Hepatocyte (in vitro differentiated cells): ENCODE measurements at places on chromosomes 7 and 10. TPM values are rescaled to one million over a fixed set of nuclear protein-coding genes. Genes with fewer than 3 reads are reported as not detected.

DNA sequence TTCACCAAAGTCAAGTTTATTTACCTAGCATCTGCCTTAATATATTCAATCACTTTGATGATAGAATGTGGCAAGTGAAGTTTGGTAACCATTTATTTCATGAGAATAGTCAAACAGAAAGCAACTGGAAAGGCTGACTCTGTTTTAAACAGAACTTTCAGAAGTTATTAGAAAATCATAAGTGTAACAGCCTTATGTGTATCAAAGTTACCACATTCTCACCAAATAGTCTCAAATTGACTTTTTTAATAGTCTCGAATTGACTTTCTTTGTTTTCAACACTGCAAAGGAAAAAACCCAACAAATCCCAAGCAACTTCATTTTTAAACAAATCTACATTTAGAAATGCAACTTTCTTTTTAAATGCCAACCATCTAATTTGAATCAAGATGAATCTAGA, 29.5 kb downstream of the NAMPT start:
- peaks cover 5% of the 10 kb centered on the region for H3K36me3 ChIP-seq
- no peak for DNase-seq
- H3K4me1 ChIP-seq = no peaks in the 10 kb centered on the region
- H3K4me3 ChIP-seq = no peak overlapping the region
- H3K27me3 ChIP-seq = no peaks in the 10 kb centered on the region

- peaks cover 31% of the 10 kb centered on the region for H3K4me1 ChIP-seq
- H3K27ac ChIP-seq = no peak overlapping the region
- peak; percentile 34 for DNase-seq
- H3K4me3 ChIP-seq = no peak overlapping the region
- no peaks in the 10 kb centered on the region for H3K36me3 ChIP-seq
Measured at GRCh38 chr10:96614515-96614914, 27.7 kb upstream of the TM9SF3 start.

Gene GRB10
- total RNA-seq = 51.0 and 65.9 TPM in 2 replicates

Gene FRA10AC1
- total RNA-seq = 11.4 and 12.9 TPM in 2 replicates

GRCh38 chr10:46525177-46525823, 31.2 kb downstream of the GPRIN2 start:
- peaks cover 15% of the 10 kb centered on the region for H3K4me1 ChIP-seq
- no peaks in the 10 kb centered on the region for H3K27me3 ChIP-seq
- H3K27ac ChIP-seq = no peak overlapping the region
- H3K36me3 ChIP-seq = no peaks in the 10 kb centered on the region
- H3K4me3 ChIP-seq = no peak overlapping the region

DNA sequence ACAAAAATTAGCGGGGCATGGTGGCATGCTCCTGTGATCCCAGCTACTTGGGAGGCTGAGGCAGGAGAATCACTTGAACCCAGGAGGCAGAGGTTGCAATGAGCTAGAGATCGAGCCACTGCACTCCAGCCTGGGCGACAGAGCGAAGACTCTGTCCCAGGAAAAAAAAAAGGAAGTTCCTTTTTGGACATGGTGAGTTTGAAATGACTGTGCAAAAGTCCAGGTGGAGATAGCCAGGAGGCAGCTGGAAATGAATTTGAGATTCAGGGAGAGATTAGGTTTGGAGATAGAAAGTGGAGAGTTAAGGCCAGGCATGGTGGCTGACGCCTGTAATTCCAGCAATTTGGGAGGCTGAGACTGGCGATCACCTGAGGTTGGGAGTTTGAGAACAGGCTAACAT, 139.1 kb downstream of the MARCHF5 start:
- no peak overlapping the region for H3K27ac ChIP-seq
- no peak for DNase-seq
- H3K4me1 ChIP-seq = no peaks in the 10 kb centered on the region
- no peak overlapping the region for H3K4me3 ChIP-seq
- no peaks in the 10 kb centered on the region for H3K27me3 ChIP-seq
